ENCODE measurements at places on chromosomes 2 and 18.

- no peak for DNase-seq
Observed at GRCh38 chr2:112055730-112056625, 909 bp downstream of the TMEM87B start.

DNA sequence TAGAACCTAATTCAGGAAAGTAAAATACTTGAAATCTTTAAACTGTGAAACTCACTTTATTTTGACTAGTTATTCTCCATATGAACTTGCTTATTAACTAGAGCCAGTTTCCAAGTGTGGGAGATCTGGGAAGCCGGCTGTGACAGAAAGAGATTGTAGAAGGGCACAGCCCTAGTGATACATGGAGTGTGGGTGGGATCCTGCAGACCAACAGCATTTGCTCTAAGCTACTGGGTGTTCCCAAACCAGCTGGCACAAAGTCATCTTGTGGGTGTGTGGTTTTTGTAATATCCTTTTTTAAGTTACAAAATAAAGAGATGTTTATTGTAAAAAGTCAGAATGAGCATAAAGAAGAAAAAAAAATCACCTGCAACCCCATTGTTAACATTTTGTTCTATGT is 3.4 kb downstream of the DUSP19 start:
- DNase-seq, result no peak

DNA sequence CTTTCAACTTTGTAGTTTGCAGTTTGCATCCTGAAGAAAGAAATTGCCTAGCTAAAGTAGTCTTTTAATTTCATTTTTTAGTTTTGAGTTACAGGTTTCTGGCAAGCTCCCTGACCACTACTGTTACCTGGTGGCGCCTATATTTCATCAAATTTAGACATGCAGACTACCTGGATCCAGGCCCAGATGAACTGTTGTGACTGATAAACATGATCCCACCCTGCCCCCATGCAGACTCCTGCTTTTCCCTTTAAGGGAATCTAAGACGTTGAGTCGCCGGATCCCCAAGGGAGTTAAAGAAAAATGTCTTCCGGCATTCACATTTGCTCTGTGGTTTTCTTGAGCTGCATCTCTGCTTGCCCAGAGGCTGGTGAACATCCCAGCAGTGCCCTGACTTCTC is 22.2 kb downstream of the METAP1D start:
- no peak for DNase-seq

DNA sequence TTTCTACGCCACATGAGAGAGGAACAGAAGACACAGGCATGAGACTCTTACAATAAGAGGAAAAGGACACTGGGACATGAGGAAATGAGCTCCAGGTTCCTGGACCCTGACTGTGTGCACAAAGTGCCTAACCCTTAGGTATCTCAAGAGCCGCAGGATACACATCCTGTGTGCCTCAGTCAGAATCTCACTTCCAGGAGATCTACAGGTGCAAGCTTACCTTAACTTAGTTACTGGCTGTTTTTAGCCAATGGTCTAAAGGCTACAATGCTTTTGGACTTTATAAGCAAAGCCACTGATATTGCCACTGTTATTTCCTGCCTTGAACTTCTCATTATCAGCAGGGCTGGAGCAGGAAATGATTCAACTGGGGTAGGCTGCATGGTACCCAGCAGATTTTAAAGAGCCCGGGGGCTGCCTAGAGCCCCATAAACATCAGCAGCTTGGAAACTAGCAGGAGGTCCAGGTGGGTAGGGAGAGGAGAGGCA is 254.4 kb downstream of the ZNF521 start:
- DNase-seq, result no peak

DNA sequence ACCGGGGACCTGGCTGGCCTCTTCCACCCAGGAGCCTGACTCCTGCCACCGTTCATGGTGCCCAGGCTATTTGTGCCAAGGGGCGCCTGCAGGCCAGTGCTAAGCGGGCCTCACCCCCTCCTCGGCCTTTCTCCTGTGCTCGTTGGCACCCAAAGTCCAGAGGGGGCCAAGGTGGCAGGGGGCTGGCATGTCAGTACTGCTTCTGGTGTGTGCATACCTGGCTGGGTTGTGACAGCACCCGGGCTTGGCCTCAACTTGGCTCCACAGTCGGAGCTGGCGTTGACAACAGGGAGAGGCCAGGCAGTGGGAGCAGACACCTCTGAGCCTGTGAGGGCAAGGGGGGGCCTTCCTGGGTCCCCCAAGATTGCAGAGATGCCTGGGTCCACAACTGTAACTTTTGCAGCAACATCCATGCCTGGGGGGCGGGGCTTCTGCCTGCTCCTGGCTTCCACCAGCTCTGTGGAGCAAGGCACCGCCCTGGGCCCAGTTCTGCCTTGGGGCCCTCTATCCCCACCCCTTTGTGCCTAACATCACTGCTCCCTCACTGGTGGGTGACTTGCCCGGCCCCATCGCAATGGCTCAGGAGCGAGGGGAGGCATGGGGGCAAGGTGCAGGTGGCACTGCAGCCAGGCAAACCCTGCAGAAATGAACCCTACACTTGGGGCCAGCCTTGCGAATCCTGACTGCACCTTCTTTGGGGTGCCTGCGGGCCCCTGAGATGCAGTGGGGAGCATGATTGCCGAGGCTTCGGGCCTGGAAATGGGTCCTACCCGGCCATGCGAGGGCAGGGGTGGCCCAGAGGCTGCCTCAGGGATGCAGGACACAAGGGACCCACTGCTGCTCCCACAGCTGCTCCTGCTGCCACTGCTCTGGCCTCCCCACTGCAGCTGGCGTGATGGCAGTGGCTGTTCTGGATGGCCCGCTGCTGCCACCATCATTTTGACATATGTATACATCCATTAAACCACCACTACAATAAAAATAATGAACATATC is 35.9 kb downstream of the PTPN4 start:
- no peak for DNase-seq

- no peak for DNase-seq
Observed at GRCh38 chr2:141109633-141110032, 1021.2 kb downstream of the LRP1B start.

DNA sequence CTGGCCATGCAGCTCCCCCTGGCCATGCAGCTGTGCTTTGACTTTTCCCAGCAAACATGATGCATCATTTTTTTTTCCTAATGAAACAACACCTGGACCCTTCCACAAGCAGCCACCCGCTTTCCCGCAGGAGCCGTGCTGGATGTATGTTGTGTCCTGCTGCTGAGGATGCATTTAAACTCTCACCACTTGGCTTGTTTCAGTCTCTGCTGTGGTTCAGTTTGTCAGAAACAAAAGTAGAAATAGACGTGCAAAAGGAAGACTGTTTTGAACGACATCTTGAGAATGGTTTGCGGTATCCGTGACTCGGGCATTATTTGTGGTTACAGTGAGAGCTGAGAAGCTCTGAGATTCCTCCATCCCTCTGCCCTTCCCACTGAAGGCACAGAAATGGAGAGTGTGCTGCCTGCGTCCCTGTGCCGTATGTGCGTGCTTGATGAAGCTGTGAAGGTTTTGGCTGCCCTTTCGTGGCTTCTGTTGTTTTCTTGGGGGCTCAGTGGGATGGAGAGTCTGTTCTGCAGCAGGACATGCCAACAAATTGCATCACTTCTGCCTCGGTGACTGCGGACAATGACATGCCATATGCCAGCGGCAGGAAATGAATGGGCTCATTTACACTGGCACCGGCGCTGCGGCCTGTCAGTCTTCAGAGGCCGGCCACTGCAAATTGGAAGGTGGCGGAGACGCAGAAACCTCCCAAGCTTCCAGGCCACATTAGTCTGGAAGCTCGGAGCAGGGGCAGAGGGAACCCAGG is 417.7 kb upstream of the SALL3 start:
- no peak for DNase-seq

DNA sequence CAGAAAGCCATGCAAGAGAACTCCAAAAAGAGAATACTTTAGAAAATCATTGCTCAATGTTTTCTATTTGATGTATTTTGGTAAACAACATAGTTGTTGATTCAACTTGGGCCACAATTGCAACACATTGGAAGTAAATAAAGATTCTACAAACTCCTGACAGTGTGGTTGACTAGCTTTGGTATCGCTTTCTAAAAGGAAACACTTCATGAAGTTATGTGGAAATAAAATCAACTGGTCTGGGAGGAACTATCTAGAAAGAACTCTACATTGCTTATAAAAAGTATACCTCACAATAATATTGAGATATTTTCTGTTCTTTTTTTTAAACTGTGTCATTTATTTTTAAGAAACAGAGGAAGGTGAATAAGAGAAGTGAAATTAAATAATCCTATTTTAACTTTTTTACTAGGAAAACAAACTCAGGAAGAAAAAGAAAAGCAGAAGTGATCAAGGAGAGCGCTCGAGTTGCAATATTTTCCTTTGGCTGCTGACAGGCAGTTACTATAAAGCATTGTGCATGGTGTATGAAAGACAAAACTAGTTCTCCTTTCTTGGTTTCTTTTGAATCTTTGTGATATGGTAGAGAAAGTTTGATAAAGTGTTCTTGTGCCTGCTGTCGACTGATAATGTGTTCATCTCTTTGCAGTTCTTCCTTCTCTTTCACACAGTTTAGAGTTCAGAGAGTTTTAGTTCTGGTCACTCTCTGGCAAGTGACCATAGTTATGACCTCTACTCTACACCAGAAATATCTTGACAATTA is 3.0 kb downstream of the DHRS9 start:
- no peak for DNase-seq

DNA sequence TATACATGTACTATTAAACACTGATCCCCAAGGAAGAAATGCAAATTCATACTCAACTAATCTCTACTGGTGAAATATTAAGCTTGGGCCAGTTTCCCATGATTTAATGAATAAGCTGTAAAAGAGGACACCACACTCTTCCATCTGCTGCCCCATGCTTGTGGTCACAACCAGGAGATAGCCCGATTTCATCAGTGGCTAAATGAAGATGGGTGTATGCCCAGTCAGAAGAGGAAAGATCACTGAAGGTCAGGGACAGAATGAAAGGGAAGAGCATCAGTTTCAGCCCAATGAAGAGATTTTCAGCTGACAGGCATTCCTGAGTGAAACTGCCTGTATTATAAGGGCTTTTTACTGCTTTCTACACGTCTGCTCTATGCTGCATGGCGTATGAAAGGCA is 103.5 kb downstream of the KCNS3 start:
- no peak for DNase-seq

GRCh38 chr2:165054652-165055051 is 99.3 kb upstream of the SLC38A11 start:
- no peak for DNase-seq

DNA sequence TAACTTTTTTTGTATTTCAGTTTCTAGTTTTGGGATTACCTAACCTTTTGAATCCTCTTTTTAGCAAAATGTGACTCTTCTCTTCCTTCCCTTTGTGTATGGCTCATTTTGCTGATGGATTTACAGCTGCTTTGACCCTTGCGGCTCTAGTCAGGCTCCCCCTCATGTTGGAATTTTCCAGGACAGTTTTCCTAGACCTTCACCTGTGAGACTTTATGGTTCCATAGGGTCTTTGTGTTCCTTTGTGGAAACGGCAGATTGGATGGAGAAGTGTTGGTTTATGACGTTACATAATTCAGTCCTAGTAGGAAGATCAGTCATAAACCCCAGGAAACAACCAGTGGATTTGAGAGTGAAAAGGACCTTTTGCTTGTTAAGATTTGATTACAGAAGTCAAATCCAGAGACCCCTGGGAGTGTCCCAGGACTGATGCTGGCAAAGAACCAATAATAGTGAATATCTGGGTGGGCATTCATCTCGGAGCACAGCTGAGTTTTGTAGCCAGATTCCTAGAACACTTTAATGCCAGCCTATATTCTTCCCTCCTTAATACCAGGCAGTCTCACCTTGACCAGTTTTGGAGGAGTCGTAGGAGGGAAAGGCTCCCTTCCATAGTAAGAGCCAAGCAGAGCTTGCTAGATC is 42.7 kb downstream of the SOCS6 start:
- no peak for DNase-seq

DNA sequence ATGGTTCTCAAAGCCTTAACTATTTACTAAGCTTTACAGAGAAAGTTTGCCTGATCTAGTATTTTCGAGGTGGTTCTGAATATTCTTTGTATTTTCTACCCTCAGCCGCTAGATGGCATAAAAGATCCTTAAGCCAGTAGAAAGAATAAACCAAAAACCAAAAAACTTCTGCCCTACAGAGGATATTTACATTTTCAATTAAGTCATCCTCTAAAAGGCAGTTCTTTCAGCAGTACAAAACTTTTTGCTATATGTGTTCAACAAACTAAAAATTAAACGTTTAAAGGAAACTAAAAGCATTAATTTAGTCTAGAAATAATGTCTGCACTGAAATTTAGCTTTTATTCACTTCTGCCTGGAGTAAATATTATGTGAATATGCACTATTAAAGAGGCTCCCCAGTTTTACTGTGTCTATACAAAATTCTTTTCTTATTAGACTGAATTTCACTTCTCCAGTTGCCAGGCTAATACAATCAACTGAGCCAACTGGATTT is 297.5 kb downstream of the PIEZO2 start:
- no peak for DNase-seq

GRCh38 chr2:19225931-19226330 is 132.5 kb downstream of the OSR1 start:
- no peak for DNase-seq

GRCh38 chr2:220891405-220891804 is 680.7 kb downstream of the EPHA4 start:
- DNase-seq, result no peak

Data from stimulated activated naive CD8-positive, alpha-beta T cell treated with anti-CD3 and anti-CD28 coated beads, Interleukin-15, amount 100 ng/mL, for 72 hours (primary cell).